ENCODE measurements at places on chromosomes 1 and 21. TPM values are rescaled to one million over a fixed set of nuclear protein-coding genes. Genes with fewer than 3 reads are reported as not detected.

ORC1 gene
- total RNA-seq: 21.6 TPM

RGS16 gene
- 4.0 TPM for total RNA-seq

SLC41A1 gene
- 11.5 TPM for total RNA-seq

AMY2A gene
- total RNA-seq: not detected

SLC25A34 gene
- 1.9 TPM for total RNA-seq

OR2M3 gene
- not detected for total RNA-seq

LAMC1 gene
- not detected for total RNA-seq

CD34 gene
- total RNA-seq: not detected

RAB3B gene
- 0.07 TPM for total RNA-seq

GCSAML gene
- total RNA-seq: not detected
